Naive thymus-derived CD8-positive, alpha-beta T cell (primary cell): ENCODE measurements at places on chromosomes 12 and 14. TPM values are rescaled to one million over a fixed set of nuclear protein-coding genes. Genes with fewer than 3 reads are reported as not detected.

SDS gene
- total RNA-seq, result not detected

PLEKHG7 gene
- not detected for total RNA-seq

DNA sequence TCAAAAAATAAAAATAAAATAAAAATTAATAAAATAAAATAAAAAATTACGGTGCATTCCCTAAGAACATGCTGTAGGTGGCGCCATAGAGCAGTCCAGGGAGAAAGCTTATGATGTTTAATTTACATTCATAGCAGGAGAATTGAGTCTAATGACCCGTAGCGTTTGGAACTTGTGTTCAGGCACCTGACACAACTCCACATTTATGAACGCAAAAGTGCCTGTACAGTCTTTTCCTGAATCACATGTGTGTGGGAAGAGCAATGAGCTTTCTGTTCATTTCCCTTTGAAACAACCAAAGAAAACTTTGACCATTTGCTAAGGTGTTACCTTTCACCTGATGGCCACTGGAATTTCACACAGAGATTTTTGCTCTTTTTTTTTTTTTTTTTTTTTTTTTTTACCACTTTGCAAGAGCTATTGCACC, 60.6 kb upstream of the KCNA1 start:
- peak; percentile 20 for DNase-seq
- no peak overlapping the region for H3K27ac ChIP-seq
- H3K36me3 ChIP-seq, result no peaks in the 10 kb centered on the region
- H3K4me3 ChIP-seq, result no peak overlapping the region
- H3K4me1 ChIP-seq, result no peaks in the 10 kb centered on the region
- no peaks in the 10 kb centered on the region for H3K27me3 ChIP-seq

DNA sequence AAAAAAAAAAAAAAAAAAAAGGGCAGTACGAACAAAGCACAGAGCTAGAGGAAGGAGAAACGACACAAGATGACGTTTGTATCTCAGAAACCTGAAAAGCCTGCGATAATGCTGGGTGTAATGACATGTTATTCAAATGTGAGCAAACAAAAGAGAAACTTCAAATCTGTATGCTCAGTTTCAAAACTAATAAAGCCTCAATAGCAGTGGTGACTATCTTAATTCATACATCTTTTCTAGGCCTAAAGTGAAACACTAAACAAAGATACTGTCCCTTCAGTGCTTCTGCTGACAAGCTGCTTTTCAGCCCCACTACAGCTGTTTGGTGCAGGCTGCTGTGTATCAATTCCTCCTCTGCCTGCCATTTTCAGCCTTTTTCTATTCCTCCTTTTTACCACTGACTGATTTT, 15.8 kb downstream of the ITPR2 start:
- no peak overlapping the region for H3K27ac ChIP-seq
- H3K4me1 ChIP-seq, result peaks cover 4% of the 10 kb centered on the region
- no peak overlapping the region for H3K4me3 ChIP-seq
- H3K36me3 ChIP-seq, result peaks cover 29% of the 10 kb centered on the region
- no peaks in the 10 kb centered on the region for H3K27me3 ChIP-seq
- DNase-seq, result no peak

- peaks cover 38% of the 10 kb centered on the region for H3K36me3 ChIP-seq
- peak overlapping the region; percentile 90 for H3K27ac ChIP-seq
- no peaks in the 10 kb centered on the region for H3K27me3 ChIP-seq
- no peak overlapping the region for H3K4me3 ChIP-seq
- DNase-seq, result no peak
Measured at GRCh38 chr14:61528591-61529021, 166.7 kb upstream of the HIF1A start.

DNA sequence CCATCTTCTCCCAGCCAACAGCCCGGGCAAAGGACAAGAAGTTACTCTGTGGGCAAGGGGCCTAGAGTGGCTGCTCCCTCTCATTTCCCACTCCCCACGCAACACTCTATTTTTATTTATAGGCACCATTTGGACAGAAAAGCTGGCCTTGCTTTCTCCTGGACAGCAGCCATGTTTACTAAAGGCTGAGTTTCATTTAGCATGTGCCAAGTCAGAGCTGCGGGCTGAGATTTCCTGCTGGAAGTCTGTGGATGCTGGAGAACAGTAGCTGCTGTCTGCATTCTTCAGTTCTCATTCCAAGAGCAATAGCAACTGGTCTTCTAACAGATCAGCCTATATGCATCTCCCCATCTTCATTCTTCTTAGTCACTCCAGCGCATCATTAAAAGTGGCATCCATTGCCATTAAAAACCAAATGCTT, 8.3 kb downstream of the COL2A1 start:
- no peak overlapping the region for H3K4me3 ChIP-seq
- no peak for DNase-seq
- H3K27ac ChIP-seq, result no peak overlapping the region

DNA sequence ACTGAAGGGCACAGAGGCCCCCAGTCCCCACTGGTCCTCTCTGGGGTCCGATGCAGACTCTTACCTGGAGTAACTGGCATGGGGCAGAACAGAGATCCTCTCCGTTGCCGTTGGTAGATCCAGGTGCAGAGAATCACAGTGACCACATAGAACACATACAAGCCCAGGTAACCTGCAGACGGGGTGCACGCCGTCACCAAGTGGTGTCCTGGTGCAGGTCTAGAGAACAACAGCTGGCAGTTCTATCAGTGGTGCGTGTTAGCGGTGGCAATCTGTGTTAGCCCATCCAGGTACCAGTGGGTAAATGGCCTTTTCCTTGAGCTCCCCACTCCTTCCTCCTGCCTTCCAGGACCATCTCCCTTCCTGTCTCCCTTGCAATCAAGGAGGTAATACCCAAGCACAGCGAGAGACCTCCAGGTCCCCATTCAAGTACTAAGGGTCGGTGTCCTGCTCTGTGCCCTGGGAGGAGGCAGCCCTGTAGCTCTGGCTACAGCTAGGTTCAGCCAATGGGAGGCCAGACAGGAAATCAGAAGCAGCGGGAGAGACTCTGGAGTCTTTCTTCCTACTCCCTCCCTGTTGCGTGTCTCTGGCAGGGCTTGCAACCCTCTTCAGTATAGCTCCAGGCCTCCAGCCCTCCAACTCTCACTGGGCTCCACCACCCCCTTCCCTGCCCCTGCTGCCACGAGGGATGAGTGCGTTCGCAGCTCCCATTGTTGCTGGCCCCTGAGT, 15.8 kb downstream of the SLC8B1 start:
- no peak overlapping the region for H3K27ac ChIP-seq
- no peak overlapping the region for H3K4me3 ChIP-seq
- peaks cover 11% of the 10 kb centered on the region for H3K4me1 ChIP-seq
- peaks cover 40% of the 10 kb centered on the region for H3K36me3 ChIP-seq
- DNase-seq, result no peak

- peaks cover 4% of the 10 kb centered on the region for H3K4me1 ChIP-seq
- peaks cover 27% of the 10 kb centered on the region for H3K27me3 ChIP-seq
- no peak overlapping the region for H3K4me3 ChIP-seq
- no peak overlapping the region for H3K27ac ChIP-seq
- peaks cover 26% of the 10 kb centered on the region for H3K36me3 ChIP-seq
Measured at GRCh38 chr12:131428091-131428685, 282.7 kb upstream of the SFSWAP start.

DNA sequence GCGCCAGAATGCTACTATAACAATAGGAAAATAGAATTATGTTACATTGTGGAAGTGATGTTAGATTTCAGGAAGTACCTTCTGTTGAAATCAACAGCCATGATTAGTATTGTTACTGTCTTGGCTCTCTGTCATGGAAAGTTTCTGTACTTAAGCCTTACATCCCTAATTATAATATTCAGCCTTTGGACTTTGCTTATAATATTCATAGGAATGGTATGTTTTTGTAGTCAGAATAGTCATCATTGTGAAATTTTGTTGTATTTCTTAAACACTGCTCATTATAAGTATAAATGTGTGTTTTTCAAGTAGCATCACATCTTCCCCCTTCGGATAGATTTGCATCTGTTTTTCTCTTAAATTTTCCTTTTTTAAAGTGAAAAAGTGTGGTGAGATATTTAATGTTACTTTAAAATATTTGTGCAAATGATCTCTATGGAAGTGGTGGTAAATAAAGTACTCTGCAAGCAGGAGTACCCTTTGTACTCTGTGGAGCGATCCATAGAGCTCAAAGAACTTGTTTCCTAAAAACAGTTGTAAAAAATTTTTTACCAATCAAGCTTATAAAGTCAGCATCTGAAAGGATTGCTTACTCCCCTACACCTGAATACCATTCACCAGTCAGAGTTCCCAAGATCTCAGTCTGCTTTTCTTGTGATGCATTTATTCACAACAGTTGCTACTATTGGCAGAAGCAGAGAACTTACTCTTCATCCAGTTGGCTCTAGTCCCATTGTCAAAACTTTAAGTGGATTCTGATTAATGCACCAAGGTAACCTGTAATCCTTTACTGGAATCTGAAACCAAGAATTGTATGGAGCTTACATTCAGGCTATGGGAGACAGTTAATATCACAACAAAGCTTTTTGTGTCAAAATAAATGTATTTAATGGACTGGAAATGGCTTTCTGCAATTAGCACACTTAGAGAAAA, 87.8 kb downstream of the RIC8B start:
- H3K27me3 ChIP-seq, result no peaks in the 10 kb centered on the region
- no peak for DNase-seq
- H3K36me3 ChIP-seq, result peaks cover 7% of the 10 kb centered on the region
- H3K27ac ChIP-seq, result no peak overlapping the region
- no peaks in the 10 kb centered on the region for H3K4me1 ChIP-seq
- no peak overlapping the region for H3K4me3 ChIP-seq

DNA sequence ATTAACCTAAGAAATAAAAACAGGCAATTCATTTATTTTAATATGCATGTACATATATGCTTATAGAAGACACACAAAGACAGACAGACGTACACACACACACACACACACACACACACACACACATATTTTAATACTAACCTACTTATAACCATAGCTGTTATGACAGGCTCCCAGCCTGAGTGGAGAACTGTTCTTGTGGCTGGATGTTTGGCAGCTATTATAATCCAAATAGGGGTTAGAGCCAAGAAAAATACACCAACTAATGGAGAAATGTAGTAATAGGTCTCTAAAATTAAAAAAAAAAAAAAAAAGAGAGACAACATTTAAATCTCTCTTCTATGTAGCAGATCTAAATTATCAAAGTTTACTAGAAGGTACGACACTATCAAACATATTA, 91.8 kb downstream of the SLC41A2 start:
- no peak overlapping the region for H3K4me3 ChIP-seq
- DNase-seq, result no peak
- H3K4me1 ChIP-seq, result peaks cover 10% of the 10 kb centered on the region
- no peak overlapping the region for H3K27ac ChIP-seq
- peaks cover 8% of the 10 kb centered on the region for H3K27me3 ChIP-seq

DNA sequence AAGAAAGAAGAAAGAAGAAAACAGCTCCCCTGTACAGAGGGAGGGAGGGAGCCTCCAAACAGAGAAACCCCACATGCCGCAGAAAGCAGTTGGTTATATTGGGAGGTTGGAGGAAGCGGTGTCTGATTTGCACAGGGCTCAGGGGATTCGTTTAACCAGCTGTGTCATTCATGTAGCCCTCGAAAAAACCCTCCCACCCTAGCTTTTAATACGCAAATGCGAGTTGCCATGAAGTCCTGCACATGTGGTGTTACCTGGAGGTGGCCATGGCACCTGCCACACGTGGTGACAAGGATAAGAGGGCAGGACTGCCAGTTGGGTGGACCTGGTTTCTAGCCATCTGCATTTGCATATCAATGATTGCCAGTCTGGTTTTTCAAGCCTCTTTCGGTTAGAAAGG, 40.9 kb downstream of the TMEM30B start:
- H3K27ac ChIP-seq, result no peak overlapping the region
- peaks cover 22% of the 10 kb centered on the region for H3K36me3 ChIP-seq
- no peak for DNase-seq
- peaks cover 20% of the 10 kb centered on the region for H3K27me3 ChIP-seq
- H3K4me3 ChIP-seq, result no peak overlapping the region
- H3K4me1 ChIP-seq, result no peaks in the 10 kb centered on the region

DNA sequence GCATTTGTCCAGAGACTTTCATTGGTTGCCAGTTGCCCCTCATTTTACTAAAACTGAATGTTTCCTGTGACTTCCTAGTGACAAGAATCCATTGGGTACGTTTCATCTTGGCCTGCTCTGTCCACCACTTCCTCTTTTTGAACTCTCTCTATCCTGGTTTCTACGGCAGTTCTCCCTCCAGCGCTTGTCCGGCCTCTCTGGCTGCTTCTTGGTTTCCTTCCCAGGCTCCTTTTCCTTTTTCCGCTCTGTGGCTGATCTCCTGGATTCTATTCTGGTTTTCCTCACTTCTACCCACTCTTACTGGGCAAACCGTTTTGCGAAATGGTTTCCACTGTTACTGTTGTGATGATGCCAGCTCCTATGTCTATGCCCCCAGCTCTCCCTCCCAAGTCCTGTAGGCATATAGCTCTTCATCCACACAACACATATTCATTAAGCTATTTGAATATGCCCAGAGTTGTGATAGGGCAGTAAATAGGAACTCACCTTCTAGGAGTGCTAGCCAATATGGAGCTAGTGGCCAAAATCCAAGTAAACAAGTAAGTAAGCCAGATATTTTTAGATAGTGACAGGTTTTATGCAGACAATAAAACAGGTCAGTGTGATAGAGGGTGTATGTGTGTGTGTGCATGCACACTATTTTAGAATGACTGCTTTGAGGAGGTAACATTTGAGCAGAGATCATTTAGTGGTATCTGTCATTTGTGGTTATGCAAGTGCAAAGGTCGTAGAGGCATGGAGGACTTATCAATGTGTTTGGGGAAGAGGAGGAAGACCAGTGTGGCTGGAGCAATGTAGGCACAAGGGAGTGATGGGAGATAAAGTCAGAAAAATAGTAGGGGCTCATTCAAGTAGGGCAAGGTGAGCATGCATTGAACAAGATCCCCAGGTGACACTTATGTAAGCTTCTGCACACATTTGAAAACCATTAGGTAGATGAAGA, 27.9 kb upstream of the CTDSP2 start:
- DNase-seq, result no peak
- no peaks in the 10 kb centered on the region for H3K36me3 ChIP-seq
- H3K27ac ChIP-seq, result no peak overlapping the region
